Activated CD8-positive, alpha-beta memory T cell treated with anti-CD3 and anti-CD28 coated beads for 1 hour (primary cell): ENCODE measurements at places on chromosomes 2 and 18.

DNA sequence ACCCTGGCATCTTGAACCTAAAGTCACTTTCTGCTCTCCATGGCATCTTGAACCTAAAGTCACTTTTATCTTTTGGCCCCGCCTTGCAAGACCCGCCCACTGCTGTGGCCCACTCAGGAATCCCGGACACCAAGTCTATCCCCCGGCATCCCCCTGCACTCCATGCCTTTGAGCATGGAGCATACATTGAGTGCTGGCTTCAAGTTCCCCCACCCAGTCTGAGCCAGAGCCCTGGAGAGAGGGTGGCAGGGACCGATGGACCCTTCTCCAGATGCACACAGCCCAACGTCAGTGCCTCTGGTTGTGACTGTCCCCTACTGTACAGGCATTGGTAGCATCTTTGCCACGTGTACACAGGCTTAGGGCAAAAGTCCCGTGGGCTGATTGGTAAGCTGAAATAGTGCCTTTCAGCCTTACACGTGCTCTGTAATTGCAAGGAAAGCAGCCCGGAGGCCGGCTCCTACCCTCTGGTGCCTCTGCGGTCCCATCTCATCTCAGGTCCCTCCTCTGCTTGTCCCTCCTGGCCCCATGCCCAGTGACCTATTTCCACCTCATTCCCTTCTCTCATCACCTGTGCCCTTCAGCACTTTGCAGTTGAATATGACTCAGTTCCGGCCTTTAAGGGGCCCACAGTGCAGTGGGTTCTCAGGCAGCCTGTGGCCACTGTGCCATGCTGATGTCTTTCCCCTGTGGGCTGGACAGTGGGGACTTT, 154.0 kb downstream of the INHBB start:
- no peak for DNase-seq

- DNase-seq: no peak
These were observed 1.6 kb upstream of the PDE1A start for GRCh38 chr2:182428476-182428875.

GRCh38 chr2:231917280-231918066, 8.7 kb downstream of the NPPC start:
- DNase-seq: no peak

GRCh38 chr2:166410828-166411472, 35.2 kb upstream of the SCN9A start:
- no peak for DNase-seq
